Activated CD8-positive, alpha-beta memory T cell treated with anti-CD3 and anti-CD28 coated beads for 1 hour (primary cell): ENCODE measurements at places on chromosomes 2 and 18.

GRCh38 chr2:224518806-224519580 is 66.2 kb downstream of the CUL3 start:
- no peak for DNase-seq

- no peak for DNase-seq
These were observed 80.2 kb downstream of the NDUFA10 start for GRCh38 chr2:239944694-239945551.

DNA sequence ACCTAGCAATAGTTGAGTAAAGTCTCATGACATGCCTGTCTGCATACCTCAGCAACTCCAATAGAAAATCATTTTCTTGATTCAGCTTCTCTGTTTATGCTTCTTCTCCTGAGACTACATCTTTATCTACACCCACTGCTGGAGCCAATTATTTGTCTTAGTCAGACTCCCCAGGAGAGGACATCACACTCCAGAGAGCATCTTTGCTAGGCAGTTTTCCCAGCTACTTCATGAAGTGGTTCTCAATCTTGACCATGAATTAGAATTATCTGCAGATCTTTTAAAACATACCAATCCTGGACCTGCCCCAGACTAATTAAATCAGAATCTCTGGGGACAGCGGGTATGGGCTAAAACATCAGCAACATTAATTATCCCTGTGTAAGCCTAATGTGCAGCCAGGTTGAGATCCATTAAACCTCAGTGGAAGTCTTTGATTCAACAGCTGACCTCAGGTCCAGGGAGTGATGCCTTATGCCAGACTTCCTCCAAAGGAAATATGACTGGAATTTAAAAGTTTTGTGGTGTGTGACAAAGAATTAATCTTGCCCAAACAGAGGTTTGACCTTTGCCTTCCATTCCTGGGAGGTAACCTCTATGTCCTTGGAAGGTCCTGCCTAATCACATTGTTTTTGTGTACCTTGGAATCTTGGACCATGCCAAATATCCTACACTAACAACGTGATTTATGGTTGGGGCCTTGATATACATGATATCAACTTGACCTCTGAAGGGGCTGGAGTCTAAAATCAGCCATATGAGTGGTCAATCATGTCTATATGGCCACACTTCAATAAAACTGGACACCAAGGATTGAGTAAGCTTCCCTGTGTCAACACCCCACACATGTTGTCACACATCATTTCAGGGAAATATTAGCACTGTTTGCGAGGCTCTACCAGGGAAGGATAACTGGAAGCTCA is 99.3 kb upstream of the DNAJC10 start:
- no peak for DNase-seq

DNA sequence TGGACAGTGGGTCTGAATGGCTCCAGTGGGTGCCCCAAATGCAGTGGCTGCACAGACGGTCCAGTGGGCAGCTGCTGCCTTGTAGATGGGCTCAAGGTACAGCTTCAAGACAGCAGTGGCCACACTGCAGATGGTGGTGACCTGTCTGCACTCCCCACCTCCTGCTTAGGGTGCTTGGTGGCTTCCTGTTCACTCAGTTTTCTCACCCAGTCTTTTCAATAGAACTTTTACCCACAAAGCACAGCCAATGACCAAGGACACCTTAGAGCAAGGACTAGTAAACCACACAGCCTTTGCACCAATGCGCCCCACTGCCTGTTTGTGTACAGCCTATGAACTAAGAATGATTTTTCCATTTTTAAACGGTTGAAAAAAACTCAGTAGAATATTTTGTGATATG is 34.9 kb downstream of the MEX3C start:
- no peak for DNase-seq

DNA sequence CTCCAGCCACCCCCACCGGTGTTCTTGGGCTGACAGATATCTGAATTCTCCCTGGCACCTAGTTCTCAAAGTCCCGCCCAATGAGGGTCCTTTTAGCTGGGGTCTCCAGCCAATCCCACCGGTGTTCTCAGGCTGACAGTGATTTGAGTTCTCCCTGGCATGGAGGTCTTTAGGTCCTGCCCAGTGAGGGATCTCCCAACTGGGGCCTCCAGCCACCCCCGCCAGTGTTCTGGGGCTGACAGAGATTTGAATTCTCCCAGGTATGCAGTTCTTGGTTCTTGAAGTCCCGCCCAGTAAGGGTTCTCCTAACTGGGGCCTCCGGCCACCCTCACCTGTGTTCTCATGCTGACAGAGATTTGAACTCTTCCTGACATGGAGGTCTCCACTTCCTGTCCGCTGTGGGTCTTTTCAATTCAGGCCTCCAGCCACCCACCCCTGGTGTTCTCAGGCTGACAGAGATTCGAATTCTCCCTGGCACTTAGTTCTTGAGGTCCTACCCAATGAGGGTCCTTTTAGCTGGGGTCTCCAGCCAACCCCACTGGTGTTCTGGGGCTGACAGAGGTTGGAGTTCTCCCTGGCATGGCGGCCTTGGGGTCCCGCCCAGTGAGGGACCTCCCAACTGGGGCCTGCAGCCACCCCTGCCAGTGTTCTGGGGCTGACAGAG is 154.6 kb downstream of the ANKRD36 start:
- DNase-seq = no peak

DNA sequence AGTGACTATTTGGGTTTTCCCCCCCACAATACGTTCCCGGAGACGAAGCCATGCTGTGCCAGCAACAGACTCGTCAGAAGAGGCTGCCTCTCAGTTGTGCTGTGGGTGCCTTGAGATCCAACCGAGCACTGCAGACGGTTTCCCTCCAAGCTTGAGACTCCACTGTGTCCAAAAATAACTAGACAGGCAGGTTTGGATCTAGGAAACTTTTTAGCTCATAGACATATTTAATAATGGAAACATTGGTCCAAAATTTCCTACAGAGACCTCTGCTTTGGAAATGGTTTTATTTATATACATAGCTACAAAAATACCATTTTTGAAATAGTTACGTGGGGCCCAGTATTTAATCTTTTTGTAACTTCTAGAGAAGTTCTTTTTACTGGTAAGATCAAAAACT is 63.1 kb upstream of the SPATS2L start:
- no peak for DNase-seq

DNA sequence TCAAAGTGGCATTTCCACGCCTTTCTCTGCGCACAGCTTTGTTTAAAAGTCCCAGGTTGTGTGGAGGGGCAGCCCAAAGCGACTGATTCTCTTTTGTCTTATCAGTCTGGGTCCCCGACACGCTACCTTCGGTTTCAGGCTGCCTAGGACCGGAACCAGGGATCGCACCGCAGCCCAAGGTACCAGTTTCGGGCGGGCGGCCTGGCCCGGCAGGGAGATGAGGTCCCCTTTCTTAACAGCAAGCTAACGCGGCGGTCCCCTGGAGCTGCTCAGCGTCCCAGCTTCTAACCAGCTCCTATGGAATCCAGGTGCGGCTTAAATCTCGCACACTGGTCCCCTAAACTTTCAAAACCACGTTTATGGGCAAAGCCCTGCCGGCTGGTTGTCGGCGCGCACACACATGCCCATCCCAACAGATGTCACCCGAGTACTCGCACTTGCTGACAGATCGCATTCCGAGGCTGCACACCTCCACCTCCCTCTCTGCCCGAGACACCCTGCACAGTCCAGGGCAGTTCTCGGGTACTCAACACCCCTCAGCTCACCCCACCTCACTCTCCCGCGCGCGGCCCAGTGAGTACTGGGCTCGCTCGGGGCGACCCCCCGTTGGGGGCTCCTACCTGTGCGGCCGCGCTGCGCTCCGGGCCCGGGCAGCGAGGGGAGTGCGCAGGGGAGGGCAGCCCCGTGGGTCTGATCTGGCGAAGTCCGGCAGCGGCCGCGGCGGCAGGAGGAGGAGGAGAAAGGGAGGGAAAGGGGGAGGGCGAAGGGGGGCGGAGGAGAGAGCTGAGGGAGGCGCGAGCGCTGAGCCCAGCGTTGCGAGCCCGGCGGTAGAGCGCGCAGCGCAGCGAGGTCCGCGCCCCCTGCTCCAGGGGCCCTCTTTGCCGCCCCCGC is at the start of gene EFEMP1:
TSS of gene EFEMP1 (minus strand) at position 692 of the 891 bp plus-strand sequence. CDS start 1,342 bp downstream, outside the sequence.
- no peak for DNase-seq

DNA sequence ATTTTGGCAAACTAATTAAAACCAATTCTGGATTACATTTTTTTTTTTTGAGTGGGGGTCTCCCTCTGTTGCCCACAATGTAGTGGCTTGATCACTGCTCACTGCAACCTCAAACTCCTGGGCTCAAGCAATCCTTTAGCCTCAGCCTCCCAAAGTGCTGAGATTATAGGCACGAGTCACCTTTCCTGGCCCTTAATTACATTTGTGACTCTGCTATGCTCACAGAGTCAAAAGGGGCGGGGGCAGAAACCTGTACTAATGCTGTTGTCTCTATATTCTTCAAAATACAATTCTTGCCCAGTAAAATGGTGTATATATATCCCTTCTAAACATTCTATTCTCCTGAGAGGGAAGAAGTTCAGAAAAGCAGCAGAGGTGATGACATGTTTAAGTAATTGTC is 23.2 kb downstream of the PRKD3 start:
- no peak for DNase-seq

GRCh38 chr18:6650127-6650507 is 79.4 kb upstream of the ARHGAP28 start:
- DNase-seq = no peak

- DNase-seq = no peak
These were observed 101.2 kb upstream of the ALK start for GRCh38 chr2:30022444-30023071.

DNA sequence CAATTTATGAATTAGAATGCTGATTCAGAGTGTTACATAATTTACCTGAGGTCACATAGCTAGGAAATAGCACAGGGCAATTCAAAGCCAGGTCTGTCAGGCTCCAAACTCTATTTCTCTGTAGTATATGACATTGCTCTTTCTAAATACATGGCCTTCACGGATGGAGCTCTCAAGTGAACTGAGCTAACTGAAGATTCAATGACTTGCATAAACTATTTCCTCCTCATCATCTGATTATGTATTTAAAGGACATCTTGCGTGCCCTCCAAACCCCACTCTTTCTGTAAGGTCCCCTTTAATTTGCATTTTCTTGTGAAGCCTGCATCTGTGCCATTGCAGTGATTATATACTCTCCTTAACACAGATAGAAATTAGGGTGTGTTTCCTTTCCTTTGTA is 537.4 kb upstream of the VRK2 start:
- DNase-seq = no peak

DNA sequence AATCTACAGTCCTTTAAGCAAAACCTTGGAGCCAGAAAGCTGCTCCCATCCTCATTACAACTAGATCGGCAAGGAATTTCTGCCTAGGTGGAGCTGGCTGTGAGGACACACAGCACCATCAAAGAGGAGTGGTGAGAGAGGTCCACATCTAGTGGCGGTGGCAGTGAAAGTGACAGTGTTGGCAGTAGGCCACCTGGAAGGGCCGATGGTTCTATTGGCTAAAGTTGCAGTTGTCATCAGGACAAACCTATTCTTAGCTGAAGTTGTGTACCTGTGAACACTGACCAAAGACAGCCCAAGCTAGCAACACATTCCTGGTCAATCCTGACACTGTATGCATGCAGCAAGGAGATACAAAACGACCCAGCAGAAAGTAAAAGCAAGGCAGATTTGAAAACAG is 218.1 kb upstream of the CHAC2 start:
- no peak for DNase-seq

DNA sequence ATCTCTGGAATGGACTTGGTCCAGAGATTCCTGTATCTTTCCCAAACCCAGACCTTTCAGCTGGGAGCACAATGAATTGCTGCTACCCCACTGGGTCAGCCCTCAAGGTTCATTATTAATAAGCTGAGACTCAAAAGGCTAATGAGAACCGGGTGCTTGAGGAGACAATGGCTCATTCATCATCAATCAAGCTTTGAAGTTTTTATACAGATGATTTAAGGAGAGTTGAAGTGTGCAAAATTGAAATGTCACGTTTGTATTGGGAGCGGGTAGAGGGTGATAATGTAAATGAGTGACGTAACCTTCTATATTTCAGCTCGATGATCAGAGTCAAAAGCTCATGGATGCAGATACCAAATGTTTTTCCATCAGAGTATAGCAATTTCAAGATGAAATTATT is 744.9 kb downstream of the ERBB4 start:
- DNase-seq = no peak

GRCh38 chr2:11904029-11904428 is 157.6 kb downstream of the LPIN1 start:
- DNase-seq = no peak

DNA sequence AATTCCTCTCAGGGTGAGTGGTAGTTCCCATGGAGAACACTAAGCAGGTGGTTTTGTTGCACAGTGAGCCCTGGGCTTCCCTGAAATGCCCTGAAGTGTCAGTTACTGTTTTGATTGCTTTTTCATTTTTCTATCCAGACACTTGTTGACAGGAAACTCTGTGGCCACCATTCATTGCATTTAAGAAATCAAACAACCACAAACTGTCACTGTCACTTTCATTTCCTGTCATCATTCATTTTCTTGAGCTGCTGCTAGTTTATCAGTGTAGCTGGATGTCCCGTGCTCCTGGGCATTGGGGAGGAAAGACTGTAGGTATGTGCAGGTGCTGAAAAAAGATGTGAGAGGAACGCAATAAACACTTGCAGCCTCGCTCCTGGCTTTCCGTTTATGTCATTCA is 891.6 kb upstream of the ZEB2 start:
- DNase-seq = no peak

- no peak for DNase-seq
These were observed 929.2 kb upstream of the SOX11 start for GRCh38 chr2:4762951-4763376.

DNA sequence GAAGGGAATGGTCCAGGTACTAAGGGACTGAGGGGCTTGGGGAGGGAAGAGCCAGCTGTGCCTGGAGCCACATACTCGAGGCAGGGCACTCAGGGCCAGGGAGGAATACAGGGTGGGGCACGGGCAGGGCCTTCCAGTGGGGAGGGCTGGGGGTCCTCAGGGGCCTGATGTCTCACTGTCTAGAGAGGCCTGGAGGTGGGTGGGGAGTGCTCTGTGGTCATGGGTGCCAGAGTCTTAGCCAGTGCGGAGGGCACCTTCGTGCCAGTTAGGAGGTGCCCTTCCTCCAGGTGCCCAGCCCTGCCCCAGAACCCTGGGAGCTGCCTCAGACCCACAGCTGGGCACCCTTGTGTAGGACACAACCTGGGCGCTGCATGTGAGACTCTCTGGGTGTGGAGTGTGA is 81.2 kb downstream of the SMAD7 start:
- DNase-seq = no peak

DNA sequence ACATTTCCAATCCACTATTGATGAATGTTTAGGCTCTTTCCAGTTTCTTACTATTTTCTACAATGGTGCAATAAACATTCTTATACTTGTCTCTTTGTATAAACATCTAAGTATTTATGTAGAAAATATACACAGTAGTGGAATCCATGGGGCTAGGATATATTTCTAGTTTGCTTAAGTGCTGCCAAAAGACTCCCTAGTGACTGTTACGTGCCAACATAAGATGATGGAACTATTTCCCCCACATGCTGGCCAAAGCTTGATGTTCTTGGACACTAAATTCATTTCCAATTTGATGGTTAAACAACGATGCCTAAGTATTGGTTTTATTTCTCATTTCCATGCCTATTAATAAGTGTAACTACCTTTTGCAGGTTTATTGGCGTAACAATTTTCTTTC is 378.4 kb upstream of the HNRNPA3 start:
- no peak for DNase-seq

DNA sequence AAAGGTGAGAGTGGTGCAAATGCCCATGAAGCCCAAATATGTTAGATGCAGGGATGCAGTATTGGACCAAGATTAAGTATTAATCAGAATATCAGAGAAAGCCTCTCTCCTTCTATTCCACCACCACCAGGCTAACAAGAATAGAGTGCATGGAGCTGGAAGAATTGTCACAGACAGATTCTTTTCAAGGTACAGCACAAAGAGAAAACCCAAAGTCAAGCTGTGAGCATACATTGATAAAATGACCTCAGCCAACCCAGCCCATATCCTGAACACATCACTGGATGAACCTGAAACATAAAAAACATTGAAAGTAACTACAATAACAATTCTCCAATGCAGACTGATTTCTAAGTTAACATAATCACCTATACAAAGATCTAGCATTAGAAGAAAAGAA is 445.7 kb upstream of the NETO1 start:
- DNase-seq = no peak
